A673 (cell line): ENCODE measurements at places on chromosomes 12 and 14. TPM values are rescaled to one million over a fixed set of nuclear protein-coding genes. Genes with fewer than 3 reads are reported as not detected.
A peak's percentile ranks its signal among the peaks of the same experiment; 100 is the strongest.

Gene KCNA1
- not detected in 2 replicates for total RNA-seq

DNA sequence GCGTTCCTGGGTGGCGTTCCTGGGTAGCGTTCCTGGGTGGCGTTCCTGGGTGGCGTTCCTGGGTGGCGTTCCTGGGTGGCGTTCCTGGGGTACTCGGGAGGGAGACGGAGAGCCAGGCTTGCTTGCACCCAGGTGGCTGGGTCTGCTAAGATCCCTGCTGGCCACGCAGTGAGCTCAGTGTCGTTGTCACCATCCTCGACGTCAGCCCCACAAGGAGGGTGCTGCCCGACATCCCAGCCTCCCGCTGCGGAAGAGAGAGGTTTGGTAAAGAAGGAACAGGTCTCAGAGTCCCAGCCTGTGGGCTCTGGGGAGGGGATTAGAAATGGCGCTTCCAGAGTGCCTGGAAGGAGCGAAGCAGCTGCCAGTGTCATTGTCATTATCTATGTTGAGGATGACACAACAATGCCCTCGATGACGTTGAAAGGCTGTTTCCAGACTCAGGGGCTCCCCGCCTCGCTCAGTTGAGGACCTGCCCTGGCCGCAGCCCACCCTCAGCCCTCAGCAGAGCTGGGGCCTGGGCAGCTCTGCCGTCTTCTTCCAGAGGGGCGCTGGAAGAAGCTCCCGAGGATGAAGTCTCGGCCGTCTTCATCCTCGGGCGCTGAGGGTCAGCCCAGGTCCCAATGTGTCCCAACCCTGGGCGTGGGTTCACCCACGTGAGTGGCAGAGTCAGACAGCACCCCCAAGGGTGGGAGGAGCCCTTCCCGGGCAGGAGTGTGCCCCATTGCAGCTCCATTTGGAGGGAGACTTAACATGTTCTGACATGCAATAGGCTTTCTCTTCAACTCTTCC is 328.8 kb downstream of the ADGRD1 start:
- peaks cover 26% of the 10 kb centered on the region for H3K27me3 ChIP-seq
- no peaks in the 10 kb centered on the region for H3K4me1 ChIP-seq
- H3K36me3 ChIP-seq = no peaks in the 10 kb centered on the region
- no peak for DNase-seq

Gene BORCS5
- 14.7 and 17.7 TPM in 2 replicates for total RNA-seq

- no peaks in the 10 kb centered on the region for H3K4me1 ChIP-seq
- no peak overlapping the region for H3K27ac ChIP-seq
- no peaks in the 10 kb centered on the region for H3K36me3 ChIP-seq
- no peak for DNase-seq
- H3K4me3 ChIP-seq = no peak overlapping the region
Observed at GRCh38 chr12:81942594-81942993, 183.4 kb upstream of the PPFIA2 start.

- DNase-seq = no peak
- H3K27ac ChIP-seq = peak overlapping the region; percentile 95
- peaks cover 2% of the 10 kb centered on the region for H3K4me1 ChIP-seq
- H3K36me3 ChIP-seq = no peaks in the 10 kb centered on the region
Observed at GRCh38 chr12:55831447-55831815, 2.0 kb upstream of the DNAJC14 start.

Gene ACTR10
- total RNA-seq = 54.7 and 68.7 TPM in 2 replicates

Gene FRS2
- total RNA-seq = 34.2 and 34.5 TPM in 2 replicates

- H3K4me1 ChIP-seq = peaks cover 18% of the 10 kb centered on the region
- no peaks in the 10 kb centered on the region for H3K27me3 ChIP-seq
- H3K36me3 ChIP-seq = no peaks in the 10 kb centered on the region
- H3K4me3 ChIP-seq = no peak overlapping the region
- H3K27ac ChIP-seq = no peak overlapping the region
Observed at GRCh38 chr12:2248087-2248900, 195.5 kb downstream of the CACNA1C start.

Gene HOXC5
- 1.6 and 1.9 TPM in 2 replicates for total RNA-seq

DNA sequence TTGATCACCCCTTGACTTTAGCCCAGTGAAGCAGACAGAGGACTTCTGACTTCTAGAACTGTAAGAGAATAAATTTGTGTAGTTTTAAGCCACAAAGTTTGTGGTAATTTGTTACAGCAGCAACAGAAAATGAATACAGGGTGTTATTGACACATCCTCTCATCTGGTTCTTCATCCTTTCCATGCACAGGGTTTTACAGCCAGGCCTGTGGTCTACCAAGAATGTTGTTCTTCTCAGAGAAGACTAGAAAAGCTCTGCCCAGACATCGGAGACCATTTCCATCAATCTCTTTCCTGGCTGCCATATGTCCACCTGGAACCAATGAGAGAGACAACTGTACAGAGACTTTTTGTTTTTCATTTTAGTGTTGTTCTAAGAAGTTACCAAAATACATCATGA is 308.2 kb upstream of the AMIGO2 start:
- H3K27me3 ChIP-seq = no peaks in the 10 kb centered on the region
- no peak overlapping the region for H3K27ac ChIP-seq
- no peak overlapping the region for H3K4me3 ChIP-seq
- no peak for DNase-seq
- peaks cover 13% of the 10 kb centered on the region for H3K4me1 ChIP-seq

Gene IL31
- total RNA-seq = not detected in 2 replicates

DNA sequence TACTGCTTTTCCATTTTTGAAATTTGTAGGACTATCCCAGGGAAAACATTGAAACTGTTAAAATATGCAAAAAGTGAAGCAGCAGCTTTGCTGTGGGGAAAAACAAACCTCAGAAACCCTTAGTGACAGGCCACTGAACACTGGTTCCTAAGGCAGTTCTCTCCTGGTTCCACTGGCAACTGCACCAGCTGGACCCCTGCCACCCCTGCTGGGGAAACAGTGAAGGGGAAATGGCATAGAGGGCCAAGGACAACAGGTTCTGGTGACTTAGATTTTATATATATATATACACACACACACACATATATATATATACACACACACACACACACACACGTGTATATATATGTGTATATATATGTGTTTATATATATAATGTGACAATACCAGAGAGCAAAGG is 16.2 kb upstream of the KRT7 start:
- H3K36me3 ChIP-seq = no peaks in the 10 kb centered on the region
- no peaks in the 10 kb centered on the region for H3K27me3 ChIP-seq
- no peak overlapping the region for H3K27ac ChIP-seq
- DNase-seq = no peak
- H3K4me1 ChIP-seq = no peaks in the 10 kb centered on the region

DNA sequence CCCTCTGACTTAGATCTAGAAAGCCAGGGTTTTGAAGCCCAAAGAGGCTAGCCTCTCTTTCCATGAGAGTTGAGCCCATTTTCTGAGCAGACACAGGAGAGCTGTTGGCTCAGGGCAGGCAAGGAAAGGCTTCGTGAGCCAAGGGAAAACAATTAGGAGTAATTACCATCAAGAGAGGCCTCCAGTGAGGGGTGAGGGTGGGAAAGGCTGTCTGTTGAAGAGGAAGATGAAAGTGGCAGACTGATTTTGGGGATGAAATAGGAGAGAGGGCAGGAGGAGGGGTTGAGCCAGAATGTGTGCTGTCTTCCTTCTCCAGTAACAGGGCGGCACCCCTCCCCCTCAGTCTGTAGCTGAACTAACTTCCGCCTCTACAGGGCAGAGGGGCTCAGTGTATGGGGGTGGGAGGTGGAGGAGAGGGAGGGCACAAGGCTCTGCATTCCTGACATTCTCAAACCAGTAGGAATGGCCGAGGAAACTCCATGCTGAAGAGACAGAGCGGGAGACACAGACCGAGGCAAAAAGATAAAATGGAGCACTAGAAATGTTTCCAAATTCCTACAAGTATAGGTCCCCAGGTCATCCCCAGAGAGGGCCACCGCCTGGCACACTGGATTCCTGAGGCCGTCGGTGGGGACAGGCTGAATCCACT is 33.1 kb upstream of the COL2A1 start:
- no peak overlapping the region for H3K27ac ChIP-seq
- peak; percentile 11 for DNase-seq
- no peaks in the 10 kb centered on the region for H3K36me3 ChIP-seq
- no peak overlapping the region for H3K4me3 ChIP-seq
- no peaks in the 10 kb centered on the region for H3K27me3 ChIP-seq
- no peaks in the 10 kb centered on the region for H3K4me1 ChIP-seq

- H3K36me3 ChIP-seq = no peaks in the 10 kb centered on the region
- no peak for DNase-seq
- H3K27ac ChIP-seq = no peak overlapping the region
- H3K4me1 ChIP-seq = no peaks in the 10 kb centered on the region
- no peaks in the 10 kb centered on the region for H3K27me3 ChIP-seq
- no peak overlapping the region for H3K4me3 ChIP-seq
Observed at GRCh38 chr14:67425608-67426007, 13.6 kb upstream of the PLEK2 start.

Gene OR10A7
- total RNA-seq = not detected in 2 replicates

Gene PPP1R13B
- 4.4 and 4.8 TPM in 2 replicates for total RNA-seq

DNA sequence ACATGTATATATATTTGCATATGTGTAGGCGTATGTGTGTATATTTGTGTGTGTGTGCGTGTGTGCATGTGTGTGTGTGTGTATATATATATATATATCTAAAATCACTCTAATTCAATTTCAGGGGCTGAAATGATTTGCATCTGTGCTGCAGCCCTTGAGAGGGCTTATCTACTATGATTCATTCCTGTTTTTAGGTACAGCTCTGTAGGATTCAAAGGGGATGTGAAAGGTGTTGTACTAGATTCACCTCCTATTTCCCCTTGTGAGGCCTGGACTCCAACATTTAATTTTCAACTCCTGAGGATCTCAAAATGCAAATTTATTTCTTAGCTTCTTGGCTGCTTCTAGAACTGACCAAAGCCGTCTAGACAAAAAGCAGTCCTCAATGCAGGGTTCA is 11.1 kb downstream of the ERP27 start:
- no peaks in the 10 kb centered on the region for H3K36me3 ChIP-seq
- H3K4me1 ChIP-seq = peaks cover 29% of the 10 kb centered on the region
- no peak overlapping the region for H3K4me3 ChIP-seq
- no peak for DNase-seq
- no peaks in the 10 kb centered on the region for H3K27me3 ChIP-seq
- no peak overlapping the region for H3K27ac ChIP-seq

GRCh38 chr12:126487431-126487980 is 1422.3 kb downstream of the AACS start:
- H3K4me3 ChIP-seq = no peak overlapping the region
- H3K27me3 ChIP-seq = no peaks in the 10 kb centered on the region
- H3K36me3 ChIP-seq = no peaks in the 10 kb centered on the region
- H3K27ac ChIP-seq = no peak overlapping the region
- peaks cover 21% of the 10 kb centered on the region for H3K4me1 ChIP-seq
- DNase-seq = no peak

GRCh38 chr14:102819747-102820330 is 42.6 kb downstream of the TRAF3 start:
- no peak overlapping the region for H3K4me3 ChIP-seq
- H3K27ac ChIP-seq = no peak overlapping the region
- peak; percentile 33 for DNase-seq
- no peaks in the 10 kb centered on the region for H3K36me3 ChIP-seq
- peaks cover 28% of the 10 kb centered on the region for H3K4me1 ChIP-seq

DNA sequence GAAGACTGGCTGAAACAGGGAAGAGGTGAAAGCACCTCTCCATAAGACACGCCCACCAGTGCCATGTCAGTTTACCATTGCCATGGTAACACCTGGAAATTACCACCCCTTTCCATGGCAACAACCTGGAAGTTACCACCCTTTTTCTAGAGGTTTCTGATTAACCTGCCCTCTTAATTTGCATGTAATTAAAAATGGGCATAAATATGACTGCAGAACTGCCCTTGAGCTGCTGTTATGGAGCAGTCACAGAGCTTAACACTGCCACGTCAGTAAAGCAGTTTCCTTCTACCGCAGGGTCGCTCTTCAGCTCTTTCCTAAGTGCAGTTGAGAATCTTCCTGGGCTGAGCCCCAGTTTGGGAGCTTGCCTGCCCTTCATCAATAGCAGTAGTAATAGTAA is 55.2 kb downstream of the RASSF3 start:
- no peaks in the 10 kb centered on the region for H3K36me3 ChIP-seq
- no peak for DNase-seq
- no peak overlapping the region for H3K4me3 ChIP-seq
- no peak overlapping the region for H3K27ac ChIP-seq
- no peaks in the 10 kb centered on the region for H3K27me3 ChIP-seq

DNA sequence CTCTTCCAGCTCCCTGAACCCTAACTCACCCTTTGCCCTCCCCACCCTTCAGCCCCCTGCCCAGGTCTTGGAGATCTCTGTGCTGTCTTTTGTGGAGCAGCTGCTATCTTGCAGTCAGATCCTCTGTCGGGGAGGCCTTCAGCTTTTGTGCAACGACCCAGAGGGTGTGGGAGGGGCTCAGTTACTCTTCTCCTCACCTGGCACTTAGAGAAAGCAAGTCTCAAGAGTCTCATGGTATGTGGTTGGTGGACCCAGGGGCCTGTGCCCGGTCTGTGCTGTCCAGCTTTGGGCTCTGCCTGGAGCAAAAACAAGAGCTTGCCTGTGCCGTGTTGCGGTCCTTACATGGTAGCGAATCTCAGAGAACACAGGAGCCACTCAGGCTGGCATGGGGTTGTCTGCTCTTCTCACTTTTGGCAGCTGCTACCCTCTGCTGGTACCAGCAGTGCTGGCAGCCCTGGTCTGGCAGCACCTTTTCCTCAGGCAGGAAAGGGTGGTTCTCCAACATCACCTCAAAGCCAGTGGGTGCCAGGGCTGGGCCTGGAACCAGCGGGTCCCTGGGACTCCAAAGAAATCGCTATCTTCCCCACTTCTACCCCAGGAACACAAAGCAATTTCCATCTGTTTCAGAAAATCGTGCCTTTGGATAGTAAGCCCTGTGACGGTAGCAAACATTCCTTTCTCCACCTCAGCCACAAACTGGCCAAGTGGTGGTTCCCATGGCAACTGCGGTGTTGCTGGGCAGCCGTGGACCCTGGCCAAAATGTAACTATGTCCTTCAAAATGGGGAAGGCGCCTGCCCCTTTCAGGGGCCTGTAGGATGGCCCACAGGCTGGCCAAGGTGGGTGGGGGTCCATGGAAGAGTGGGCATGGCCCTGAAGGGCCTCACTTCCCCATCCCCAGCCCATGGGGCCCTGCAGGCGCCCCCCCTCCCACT is 90.0 kb downstream of the RIN3 start:
- no peak overlapping the region for H3K27ac ChIP-seq
- no peak for DNase-seq
- no peaks in the 10 kb centered on the region for H3K4me1 ChIP-seq
- H3K27me3 ChIP-seq = no peaks in the 10 kb centered on the region
- H3K36me3 ChIP-seq = no peaks in the 10 kb centered on the region
- H3K4me3 ChIP-seq = no peak overlapping the region

GRCh38 chr12:93818488-93819049 is 141.4 kb downstream of the CRADD start:
- H3K36me3 ChIP-seq = no peaks in the 10 kb centered on the region

Gene SPRYD4
- total RNA-seq = 4.7 and 5.1 TPM in 2 replicates
